ENCODE measurements at places on chromosomes 5 and 9.

DNA sequence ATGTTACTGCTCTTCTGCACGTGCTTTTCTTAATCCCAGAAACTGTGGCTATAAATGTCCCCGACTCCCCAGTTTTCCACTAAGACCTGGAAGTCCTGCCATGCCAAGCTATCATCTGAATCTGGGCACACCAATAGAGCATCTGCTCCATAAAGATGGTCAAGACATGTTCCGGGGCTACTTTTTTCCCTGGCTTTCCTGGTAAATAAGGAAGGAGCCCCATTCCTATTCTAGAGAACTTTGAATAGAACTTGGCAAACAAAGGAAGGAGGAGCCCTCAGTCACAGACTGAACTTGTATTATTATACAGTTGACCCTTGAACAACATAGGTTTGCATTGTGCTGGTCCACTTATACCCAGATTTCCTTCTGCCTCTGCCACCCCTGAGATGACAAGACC lies 182.9 kb downstream of the CCDC192 start:
- no peak for DNase-seq

DNA sequence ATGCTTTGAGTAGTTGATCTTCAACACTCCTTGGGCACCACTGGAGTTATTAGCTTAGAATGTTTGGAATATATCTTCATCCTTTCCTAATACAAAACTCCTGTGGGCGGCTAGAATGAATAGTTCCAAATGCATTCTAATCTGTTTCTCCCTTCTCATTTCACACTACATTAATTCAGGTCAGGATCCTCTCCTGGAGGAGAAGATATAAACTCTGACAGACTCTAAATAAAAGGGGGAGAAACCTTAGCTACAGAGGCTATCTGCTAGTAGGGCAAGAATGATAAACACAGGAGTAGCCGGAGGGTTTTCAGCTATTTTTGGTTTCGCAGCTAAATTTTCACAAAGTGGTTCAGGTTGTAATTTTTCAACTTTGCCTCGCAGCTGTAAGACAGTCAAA lies 45.2 kb upstream of the FAM240B start:
- DNase-seq, result no peak

- DNase-seq, result no peak
These were observed 106.0 kb downstream of the FRMD3 start for GRCh38 chr9:83432104-83432627.

DNA sequence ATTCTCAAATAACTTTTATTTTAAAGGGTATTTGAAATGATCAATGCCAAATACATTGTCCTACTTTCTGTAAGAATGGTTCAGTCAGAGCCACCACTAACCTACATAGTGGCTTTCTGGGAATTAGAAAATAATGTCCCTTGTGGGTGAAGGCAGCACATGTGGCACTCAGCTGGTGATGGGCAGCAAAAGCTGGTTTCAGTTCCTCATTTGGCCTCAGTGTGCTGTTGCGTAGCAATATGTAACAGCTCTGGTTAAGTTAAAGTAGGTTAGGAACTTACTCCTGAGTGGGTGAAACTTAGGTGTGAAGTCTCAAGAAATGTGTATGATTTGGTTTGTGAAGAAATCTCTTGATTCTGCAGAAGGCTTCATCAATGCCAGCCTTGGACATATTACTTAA lies 99.6 kb upstream of the SPEF2 start:
- DNase-seq, result peak; percentile 5
